NCI-H1092 treated with DMSO at 0.1 percent for 48 hours (cell line): ENCODE measurements at places on chromosomes 16 and 17.

GRCh38 chr16:69941251-69942098, 9.7 kb upstream of the CLEC18A start:
- no peak for DNase-seq

- DNase-seq, result no peak
Observed at GRCh38 chr16:9160551-9160911, 69.1 kb downstream of the HAPSTR1 start.

GRCh38 chr17:27203241-27203640, 90.7 kb upstream of the WSB1 start:
- DNase-seq, result no peak

DNA sequence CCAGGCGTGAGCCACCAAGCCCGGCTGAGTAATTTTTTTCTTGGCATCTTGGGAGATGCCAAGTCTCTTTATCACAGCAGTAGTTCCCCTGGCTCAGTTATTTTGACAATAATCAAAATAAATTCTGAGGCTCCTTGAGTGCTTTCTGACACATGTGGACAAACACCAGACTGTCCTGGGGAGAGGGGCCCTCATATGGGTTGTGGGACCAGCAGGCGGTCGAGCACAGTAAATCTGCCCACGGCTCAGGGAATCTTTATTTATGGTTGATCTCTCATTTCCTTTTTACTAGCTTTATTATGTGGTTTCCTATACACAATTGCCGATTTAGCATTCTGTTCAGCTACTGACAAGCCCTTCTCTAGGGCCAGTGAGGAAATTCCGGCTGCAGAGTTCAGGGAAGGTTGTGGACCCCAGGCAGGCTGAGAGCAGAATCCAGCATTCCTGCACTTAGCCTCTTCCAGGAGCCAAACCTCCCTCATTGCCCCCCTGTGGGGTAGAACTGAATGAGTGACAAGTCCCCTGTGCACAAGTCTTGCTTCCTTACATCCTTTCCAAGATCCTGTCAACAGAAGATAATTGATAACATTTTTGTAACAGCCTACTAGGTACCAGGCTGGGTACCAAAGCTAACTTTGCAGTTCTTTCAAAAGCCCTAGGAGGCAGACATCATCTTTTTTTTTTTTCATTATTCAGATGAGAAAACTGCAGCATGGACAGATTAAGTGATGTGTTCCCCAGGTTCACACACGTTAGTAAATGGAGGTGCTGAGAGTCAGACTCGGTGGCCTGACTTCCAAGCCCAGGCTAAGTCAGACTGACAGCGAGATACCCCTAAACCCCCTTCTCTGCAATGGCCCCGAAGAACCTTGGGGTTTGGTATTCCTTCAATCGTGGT, 40.2 kb downstream of the HS3ST3B1 start:
- no peak for DNase-seq

GRCh38 chr17:2137342-2138098, 82.6 kb downstream of the HIC1 start:
- DNase-seq, result no peak

- no peak for DNase-seq
Observed at GRCh38 chr16:66486773-66487579, 59.9 kb downstream of the BEAN1 start.

GRCh38 chr16:23521037-23521743, 10.9 kb upstream of the GGA2 start:
- no peak for DNase-seq

GRCh38 chr17:49247944-49248343, 17.4 kb upstream of the PHOSPHO1 start:
- DNase-seq, result no peak

GRCh38 chr17:1907216-1907631, 77.4 kb downstream of the RPA1 start:
- DNase-seq, result no peak

DNA sequence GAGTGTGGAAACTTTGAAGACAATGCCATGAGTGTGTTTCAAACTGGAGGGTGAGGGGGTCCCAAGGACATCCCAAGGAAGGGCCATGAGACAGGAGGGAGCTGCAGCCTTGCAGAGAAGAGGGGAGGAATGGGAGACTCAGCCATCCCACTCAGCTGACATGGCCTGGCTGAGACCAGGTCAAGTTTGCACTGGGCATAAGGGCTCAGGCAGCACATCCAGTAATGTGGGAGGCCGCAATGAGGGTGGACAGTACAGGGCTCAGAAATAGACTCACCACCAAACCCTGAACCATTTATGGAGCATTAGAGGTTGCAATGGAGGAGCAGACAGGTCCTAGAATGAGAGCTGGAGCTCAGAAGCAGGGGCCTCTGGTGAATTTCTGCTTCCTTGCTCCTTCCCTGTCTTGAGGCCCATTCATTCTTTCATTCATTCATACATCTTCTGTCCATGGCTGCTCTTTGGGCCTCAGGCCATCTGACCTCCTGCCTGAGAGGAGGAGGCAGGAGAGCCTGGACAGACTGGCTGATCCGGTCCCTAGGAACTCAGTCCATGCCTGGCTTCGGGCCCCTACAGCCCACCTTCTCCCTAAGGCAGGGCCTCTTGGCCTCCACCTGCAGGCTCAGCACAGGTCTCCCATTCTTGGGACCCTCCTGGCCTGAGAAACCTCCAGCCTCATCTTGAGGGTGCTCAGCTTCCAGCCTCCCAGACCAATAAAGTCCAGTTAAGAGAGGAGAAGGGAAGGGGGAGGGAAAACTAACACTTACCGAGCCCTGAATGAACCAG, 70.5 kb upstream of the CDH5 start:
- no peak for DNase-seq

DNA sequence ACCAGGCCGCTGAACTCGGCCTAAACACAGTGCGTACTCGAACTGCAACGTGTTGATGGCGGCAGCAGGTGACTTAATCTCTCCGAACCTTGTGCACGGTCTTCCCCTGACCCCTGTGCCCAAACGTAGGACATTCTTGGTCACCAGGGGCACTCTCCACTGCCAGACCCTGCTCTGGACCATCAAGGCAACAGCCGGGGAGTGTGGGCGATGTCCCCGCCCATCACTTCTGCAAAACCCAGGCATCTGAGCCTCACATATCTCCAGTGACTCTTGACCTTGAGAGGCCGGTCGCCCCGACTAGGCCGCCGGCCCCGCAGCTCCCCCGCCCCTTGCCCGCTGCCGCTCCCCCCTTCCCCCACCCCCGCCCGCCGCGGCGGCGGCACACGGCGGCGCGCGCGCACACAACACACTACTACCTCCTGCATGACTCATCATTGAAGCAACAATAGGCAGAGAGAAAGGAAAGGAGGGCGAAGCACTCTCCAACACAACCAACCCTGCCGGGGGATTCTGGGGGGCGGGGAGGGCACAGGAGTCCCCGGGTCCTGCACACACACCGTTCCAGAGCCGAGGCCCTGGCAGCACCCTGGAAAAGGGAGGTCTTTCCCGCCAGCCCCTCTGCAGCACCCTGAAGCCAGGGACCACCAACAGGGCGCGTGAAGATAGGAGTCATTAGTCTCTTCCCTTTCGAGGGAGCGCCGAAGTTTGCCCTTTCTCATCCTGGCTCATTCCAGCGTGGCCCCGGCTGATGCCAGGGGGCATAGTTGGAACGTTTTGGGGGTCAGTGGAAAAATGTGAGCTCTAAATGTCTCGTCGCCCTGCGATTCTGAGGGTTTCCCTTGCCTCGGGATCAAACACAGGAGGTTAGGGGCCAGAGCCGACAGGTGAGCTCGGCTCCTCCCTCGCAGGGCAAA, 1.9 kb downstream of the MNT start:
- peak; percentile 25 for DNase-seq

DNA sequence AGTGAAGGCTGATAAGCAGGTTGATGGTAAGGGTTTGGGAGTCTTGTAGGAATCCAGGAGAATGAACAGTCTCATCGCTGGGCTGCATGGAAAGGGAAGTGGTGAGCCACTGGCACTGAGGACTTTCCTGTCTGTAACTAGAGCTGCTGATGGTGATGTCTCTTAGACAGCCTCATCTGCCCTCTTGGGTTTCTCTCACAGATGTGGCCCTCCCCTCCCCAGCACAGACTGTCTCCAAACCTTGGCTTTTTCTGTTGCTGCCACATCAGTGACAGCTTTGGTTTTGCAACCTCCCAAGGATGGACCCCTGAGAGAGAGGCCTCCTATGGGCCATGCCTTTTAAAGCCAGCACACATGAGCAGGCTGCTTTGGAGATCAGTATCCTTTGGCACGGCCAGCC, 16.9 kb downstream of the PLCG2 start:
- no peak for DNase-seq

DNA sequence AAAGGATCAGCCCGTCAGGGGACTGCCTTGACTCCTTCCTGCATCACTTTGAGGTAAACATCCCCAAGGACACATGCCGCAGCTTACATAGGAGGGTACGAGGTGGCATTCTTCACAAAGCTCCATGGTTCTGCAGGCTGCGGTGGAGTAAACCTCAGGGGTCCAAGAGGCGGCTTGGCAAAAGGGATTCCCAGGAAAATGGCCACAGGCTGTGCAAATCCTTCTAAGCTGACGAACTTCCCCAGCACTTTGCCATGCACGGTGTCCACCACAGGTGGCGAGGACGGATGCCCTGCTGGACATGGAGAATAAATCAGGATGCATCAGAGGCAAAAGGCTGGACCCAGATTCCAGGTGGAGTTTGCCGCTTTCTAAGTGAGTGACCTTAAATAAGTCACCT, 4.2 kb downstream of the CES1 start:
- DNase-seq, result no peak

- no peak for DNase-seq
Observed at GRCh38 chr17:4444782-4445473, 11.2 kb downstream of the SPNS3 start.

DNA sequence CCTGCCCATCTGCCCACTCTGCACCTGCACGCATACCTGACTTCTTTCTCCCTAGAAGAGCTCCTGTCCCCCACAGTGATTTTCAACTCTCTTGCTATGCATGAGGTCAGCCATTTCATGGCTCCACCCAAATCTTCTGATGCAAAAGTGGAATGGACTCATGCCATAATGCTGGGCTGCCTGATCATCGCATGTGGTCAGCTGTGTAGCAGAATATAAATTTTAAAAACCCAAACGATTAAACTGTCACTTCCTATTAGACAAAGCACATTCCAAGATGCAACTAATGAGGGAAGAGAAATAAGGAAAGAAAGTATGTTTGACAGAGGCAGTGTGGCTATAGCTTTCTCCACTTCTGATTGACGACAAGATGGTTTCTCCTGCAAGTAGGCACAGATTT, 26.1 kb downstream of the GRIN2A start:
- no peak for DNase-seq

- no peak for DNase-seq
Observed at GRCh38 chr17:15238057-15238456, 27.1 kb downstream of the PMP22 start.

DNA sequence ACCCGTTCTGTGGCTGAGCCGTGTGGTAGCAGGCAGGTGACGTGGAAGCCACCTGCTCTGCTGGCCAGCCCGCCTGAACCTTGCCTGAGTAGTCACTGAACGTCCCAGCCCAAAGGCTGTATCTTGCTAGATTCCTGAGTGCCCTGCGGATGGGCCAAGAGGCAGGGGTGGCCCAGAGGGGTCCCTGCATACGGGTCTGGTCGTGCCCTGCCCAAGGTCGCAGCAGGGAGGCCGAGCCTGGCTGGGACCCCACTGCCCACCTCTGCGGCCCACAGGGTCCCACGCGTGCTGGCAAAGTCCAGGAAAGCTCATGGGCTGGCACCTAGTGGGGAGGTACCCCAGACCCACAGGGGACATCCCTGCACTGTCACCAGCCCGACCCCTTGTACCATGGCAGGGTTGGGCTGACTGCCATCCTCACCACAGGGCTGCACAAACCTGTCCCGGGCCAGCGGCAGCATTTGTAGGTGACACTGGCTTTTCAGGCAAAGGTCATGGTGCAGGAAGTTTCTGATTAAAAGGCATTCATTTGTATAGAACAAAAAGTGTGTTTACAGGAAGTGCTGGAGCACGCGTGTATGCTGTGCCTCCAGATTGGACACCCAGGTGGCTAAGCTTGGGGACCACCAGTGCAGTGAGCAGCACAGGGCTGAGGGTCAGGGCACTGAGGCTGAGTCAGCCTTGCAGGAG, 45.1 kb upstream of the ZC3H18 start:
- DNase-seq, result no peak

DNA sequence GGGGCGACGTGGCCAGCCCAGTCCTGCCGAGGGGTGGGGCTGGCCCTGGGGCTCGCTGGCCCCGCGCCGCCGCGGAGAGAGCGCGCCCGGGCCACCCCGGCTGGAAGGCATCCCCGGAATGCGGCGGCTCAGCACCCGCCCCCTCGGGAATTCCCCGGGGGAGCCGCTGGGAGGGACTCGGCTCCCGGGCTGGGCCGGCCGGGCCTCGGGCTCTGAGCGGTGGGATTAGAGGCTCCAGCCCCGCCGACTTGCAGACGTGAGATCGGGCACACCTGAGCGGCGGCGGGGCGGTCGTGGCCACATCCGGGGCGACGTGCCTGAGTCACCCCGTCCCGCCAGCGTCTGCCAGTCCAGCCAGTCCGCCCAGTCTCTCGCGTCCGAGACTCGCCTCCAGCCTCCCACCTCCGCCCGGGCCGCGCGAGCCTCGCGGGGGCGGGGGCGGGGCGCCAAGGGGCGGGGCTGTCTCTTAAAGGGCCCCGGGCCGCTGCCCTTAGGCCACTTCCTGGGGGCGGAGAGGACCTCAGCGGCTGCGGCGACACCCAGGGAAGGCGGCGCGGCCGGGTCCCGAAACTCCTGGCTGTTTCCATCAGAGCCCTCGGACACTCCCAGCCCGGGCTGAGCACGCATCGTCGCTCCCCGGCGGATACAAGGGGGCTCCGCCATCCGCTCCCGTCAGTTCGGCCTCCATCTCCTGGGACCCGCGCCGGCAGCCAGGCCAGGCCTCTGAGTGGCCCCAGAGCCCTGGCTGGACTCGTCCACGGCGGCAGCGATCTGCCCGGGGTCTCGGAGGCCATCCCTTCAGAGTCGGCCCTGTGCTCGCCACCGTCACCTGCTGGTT, at the start of gene KCTD11:
TSS of gene KCTD11 (plus strand) at position 498 of the 838 bp plus-strand sequence.
- DNase-seq, result peak; percentile 5

DNA sequence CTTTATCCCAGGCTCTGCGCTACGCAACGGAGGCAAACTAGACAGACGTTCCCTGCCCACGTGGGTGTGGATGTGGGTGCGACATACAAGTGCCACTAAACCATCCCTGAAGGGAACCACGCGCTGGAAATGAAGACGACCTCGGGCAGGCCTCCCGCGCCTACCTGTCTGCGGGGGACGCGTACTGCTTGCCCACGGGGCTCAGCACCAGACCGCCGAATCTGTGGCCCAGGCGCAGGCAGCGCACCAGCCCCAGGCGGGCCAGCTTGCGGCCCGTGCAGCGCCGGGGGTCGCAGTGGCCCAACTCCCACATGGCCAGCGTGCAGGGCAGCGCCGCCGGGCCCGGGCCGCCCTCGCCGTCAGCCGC, 480 bp downstream of the TSR3 start:
- DNase-seq, result no peak
